ENCODE measurements at places on chromosomes 13 and 19.

- DNase-seq, result no peak
Observed at GRCh38 chr19:31118986-31119385, 230.2 kb downstream of the TSHZ3 start.

DNA sequence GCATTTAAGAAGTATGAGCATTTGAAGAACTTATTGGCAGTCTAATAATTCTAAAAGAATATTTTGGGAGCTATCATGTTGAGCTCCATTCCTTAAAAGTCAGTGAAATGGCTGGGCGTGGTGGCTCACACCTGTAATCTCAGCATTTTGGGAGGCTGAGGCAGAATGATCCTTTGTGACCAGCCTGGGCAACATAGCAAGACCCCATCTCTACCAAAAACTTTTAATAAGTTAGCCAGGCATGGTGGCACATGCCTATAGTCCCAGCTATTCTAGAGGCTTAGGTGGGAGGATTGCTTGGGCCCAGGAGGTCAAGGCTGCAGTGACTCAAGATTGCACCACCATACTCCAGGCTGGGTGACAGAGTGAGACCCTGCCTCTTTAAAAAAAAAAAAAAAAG is 8.0 kb downstream of the COG6 start:
- DNase-seq, result no peak

DNA sequence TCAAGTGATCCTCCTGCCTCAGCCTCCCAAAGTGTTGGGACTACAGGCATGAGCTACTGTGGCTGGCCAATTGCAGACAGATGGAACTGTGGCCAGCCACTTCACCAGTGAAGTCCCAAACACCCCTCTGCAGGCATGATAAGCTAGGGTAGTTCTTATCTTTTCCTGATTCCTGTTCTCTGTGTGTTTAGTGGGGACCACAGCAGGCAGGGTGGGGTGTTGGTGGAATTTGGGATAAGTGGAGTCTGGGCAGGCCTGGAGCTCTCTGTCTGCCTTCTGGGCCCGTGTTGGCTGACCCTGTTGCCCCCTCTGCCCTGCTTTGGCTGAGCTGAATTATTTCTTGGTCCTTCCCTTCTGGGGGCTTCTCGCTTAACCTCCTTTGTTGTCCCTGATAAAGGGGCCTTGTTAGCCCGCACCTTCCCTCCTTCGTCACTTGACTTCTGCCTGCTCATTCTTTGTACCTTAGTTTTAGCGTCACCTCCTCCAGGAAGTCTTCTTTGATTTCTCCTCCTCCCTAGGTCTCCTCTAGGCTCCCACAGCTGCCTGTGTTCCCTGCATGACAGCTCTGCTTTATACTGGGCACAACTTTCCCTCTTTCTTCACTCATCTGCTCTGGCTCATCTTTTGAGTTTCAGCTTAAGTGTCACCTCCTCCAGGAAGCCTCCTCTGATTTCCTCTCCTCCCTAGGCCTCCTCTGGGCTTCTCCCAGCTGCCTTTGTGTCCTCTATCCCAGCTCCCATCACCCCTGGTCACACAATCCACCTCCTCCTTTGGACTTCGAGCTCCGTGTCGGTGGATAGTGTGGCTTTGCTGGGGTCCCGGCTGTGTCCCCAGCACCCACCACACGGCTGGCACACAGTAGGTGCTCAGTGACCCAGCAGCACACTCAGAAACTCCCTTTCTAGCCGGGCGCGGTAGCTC is 1.7 kb upstream of the NCLN start:
- no peak for DNase-seq

- DNase-seq, result no peak
Observed at GRCh38 chr19:42166316-42166715, 34.1 kb upstream of the POU2F2 start.

GRCh38 chr19:38743394-38744297 is 628 bp downstream of the CAPN12 start:
- no peak for DNase-seq

GRCh38 chr19:35824150-35824549 is 11.5 kb upstream of the PRODH2 start:
- no peak for DNase-seq

GRCh38 chr19:13210339-13210775 is 60.1 kb downstream of the IER2 start:
- DNase-seq, result no peak

GRCh38 chr13:113730831-113731191 is 28.2 kb upstream of the TMEM255B start:
- no peak for DNase-seq

DNA sequence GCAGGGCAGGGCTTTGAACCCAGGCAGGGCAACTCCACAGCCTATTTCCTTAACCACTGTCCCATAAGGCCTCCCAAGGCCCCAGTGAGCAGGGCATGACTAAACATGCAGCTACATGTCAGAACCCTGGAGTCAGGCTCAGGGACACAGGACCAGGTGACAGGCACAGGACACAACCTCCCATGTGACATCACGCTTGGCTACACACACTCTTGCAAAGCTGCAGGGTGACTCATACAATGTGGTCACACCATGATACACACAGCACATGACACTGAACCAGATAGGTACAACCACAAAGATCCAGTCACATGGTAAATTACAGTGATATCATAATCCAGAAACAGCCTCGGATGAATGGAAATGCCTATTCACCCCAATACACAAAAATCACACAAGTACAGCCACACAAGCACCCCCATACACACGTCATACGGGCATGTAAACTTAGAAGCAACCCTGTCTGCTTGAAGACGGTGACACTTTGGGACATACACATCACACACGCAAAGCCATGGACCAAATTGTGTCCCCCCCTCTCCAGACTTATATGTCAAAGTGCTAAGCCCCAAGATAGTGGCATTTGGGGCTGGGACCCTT is 14.5 kb downstream of the KLK4 start:
- no peak for DNase-seq

GRCh38 chr13:46207828-46208227 is 3.9 kb upstream of the LRRC63 start:
- DNase-seq, result no peak

- no peak for DNase-seq
Observed at GRCh38 chr19:10191347-10191746, 3.4 kb downstream of the DNMT1 start.

DNA sequence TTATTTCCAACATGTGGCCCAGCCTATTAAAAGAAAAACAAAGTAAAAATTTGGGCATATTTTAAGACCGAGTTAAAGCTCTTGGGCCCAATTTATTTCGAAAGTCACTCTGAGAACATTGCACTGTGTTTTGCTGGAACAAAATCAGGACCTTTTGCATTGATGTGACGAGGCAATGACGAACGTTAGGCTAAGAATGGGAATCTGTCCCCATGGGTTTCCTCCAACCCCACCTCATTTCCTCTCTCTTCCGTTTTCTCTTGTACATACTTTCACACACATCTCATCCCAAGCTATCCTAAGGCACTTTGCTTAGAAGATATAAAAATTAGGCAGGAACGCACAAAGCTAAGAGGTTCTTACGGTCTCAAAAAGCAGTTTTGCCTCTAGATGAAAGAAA is 22.1 kb downstream of the EDNRB start:
- DNase-seq, result no peak

- no peak for DNase-seq
Observed at GRCh38 chr13:73325723-73326558, 267.1 kb downstream of the KLF5 start.

GRCh38 chr19:14028901-14029300 is 953 bp downstream of the RLN3 start:
- no peak for DNase-seq

GRCh38 chr13:28532388-28533124 is 37.6 kb upstream of the FLT1 start:
- no peak for DNase-seq

DNA sequence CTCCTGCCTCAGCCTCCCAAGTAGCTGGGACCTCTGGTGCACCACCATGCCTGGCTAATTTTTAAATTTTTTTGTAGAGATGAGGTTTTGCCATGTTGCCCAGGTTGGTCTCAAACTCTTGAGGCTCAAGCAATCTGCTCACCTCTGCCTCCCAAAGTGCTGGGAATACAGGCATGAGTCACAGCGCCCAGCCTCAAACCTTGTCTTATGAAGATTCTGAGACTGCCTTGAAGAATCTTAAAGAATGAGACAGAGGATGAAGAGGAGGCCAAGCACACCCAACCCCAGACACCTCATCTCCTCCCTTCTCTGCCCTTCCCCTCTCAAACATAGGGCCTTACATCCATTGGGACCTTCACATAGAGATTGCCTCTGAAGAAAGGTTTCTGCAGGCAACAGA is 179.7 kb downstream of the ABCC4 start:
- DNase-seq, result no peak

GRCh38 chr13:102897371-102898138 is 51.7 kb downstream of the ERCC5 start:
- peak; percentile 64 for DNase-seq

- DNase-seq, result no peak
Observed at GRCh38 chr13:24868874-24869273, 104.9 kb downstream of the RNF17 start.

DNA sequence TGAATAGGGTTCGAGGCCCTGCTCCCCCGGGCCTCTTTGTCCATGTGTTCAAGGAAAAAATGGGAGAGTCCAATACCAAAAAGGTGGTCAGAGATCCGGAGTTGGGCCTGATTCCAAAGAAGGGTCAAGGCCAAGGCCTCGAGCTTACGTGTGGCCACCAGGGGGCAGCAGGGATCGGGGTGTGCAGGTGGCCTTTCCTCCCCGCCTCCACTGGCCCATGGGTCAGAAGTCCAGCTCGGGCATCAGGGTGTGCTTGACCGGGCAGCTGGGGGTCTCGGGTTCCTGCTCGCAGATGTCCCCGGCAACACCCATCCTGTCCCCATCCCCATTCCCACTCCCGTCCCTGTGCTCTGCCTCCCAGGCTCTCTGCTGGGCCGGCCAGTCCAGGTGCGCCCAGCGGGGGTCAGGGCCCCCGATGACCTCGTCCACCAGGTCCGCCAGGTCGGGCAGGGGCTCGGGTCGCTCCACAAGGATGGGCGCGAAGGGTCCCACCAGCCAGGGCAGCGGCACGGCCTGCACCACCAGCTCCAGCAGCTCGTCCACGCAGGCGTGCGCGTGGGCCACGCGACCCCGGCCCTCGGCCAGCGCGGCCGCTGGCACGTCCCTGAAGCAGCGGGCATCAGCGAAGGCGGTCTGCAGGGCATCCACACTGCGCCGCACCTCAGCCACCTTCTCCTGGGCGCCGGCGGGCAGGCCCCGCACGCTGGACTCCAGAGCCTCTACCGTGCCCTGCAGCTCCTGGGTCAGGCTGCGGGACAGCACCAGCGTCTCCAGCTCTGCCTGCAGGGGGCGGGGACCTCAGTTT is 5.2 kb upstream of the PLIN4 start:
- DNase-seq, result no peak

DNA sequence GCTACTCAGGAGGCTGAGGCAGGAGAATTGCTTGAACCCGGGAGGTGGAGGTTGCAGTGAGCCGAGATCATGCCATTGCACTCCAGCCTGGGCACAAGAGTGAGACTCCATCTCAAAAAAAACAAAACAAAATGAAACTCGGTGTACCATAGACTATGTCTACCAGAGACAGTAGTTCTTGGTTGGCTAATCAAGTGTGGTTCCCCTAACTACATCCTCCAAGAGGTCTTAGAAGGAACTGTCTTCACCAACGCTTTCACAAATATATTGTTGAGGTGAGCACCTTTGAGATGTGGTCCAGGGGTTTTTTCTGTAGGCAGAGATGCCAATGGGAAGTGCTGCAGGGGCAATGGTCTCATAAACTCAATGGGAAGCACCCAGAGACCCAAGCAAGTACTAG is 48.0 kb downstream of the RFC3 start:
- DNase-seq, result no peak

GRCh38 chr13:47853236-47853635 is 147.8 kb downstream of the SUCLA2 start:
- no peak for DNase-seq

- DNase-seq, result no peak
Observed at GRCh38 chr19:1584500-1585242, 8.0 kb downstream of the MBD3 start.

GRCh38 chr19:4477034-4477801 is 5.1 kb downstream of the HDGFL2 start:
- no peak for DNase-seq

DNA sequence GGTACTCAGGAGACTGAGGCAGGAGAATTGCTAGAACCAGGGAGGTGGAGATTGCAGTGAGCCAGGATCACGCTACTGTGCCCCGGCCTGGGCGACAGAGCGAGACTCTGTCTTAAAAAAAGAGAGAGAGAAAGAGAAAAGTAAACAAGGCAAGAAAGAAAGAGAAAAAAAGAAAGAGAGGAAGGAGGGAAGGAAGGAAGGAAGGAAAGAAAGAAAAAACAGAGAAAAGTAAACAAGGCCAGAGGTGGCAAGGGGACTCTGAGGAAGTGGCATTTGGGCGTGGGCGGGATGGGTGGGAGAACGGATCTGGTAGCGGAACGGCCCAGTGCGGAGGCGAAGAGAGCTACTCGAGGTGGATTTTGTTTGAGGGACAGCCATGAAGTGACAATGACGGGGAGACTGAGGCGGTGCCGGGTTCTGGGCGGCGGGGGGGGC is 7.5 kb upstream of the ARRDC2 start:
- no peak for DNase-seq

GRCh38 chr13:81223778-81224177 is 882.9 kb upstream of the SPRY2 start:
- no peak for DNase-seq

- DNase-seq, result no peak
Observed at GRCh38 chr19:28324275-28325060, 888.5 kb downstream of the UQCRFS1 start.

DNA sequence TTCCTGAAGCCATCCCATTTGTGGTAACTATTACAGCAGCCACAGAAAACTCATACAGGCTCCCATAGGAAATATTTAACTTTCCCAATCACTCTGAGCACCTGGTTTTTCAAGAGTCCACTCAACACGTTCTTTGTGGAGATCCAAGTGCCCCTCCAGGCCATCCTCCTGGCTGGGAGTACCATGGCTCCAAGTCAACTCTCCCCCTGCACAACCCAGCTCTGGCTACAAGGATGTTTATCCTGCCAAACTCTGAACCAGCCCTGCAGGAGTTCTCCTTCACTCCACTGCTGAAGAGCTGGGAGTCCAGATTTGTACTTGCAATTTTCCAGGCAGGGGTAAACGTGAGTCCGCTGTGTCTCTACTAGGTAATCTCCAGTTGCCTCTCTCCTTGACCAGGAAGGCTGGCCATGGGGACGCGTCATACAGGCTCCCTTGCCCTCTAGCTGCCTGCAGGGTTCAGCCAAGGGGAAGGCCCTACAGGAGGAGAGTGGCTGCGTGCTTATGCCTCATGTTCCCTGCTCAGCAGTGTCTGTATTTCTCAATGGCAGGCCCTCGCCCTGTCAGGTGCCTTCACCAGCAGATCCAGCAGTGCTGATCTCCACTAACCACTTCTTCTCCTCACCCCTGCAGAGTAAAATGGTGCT is 29.9 kb upstream of the ARGLU1 start:
- no peak for DNase-seq

DNA sequence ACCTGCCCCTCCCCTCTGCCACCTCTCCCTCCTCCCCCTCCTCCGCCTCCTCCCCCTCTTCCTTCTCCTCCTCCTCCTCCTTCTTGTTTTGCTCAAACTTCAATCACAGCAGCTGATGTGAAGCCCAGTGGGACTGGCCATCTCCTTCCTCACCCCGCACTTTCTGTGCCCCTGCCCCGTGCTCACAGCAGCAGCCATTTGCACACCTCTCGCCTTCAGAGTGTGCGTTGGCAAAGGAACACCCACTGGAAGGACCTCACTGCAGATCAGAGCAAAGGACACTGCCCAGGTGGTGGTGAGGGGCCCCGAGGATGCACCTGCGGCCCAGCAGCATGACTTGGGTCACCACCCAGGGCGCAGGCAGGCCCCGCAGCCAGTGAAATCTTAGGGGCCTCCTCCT is 98.8 kb downstream of the SOX1 start:
- no peak for DNase-seq

- DNase-seq, result peak; percentile 42
Observed at GRCh38 chr19:5369962-5370367, 29.4 kb upstream of the PTPRS start.
